ENCODE measurements at places on chromosomes 11 and 22. TPM values are rescaled to one million over a fixed set of nuclear protein-coding genes. Genes with fewer than 3 reads are reported as not detected.

The PANX3 gene
- not detected for total RNA-seq

DNA sequence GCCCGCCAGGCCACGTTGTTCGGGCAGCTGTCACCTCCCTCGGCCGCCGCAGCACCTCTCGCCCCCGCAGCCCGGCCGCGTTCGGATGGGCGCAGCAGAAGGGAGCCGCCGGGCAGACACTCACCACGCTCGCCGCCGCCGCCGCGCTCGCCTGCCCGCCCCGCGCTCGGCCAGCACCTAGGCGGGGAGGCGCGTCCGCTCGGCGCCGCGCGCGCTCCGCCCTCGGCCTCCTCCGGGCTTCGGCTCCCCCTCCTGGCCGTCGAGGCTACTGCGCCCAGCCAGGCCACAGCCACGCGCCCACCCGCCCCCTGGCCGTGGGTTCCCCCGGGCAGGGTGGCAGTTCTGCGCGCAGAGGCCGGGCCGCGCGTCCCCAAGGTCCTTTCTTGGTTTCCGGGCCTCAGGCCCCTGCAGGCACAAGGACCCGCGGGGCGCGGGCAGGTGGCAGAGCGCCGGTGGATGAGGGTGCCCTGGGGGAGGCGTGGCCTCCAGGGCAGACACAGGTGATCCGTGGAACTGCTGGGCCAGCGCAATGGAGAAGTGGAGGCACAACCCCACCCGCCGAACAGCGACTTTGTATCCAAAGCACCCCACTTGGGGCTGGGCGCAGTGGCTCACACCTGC is at the start of gene SLC25A22:
Gene SLC25A22 (minus strand): TSS at position 189 of the 621 bp plus-strand sequence. CDS start 3,275 bp downstream, outside the sequence.
- H3K27ac ChIP-seq = peak within 1 kb of the TSS; percentile 87
- H3K4me1 ChIP-seq = peaks cover 7% of the 10 kb centered on the region
- peak within 1 kb of the TSS; percentile 91 for H3K4me3 ChIP-seq
- H3K36me3 ChIP-seq = peaks cover 16% of the 10 kb centered on the region
- peak; percentile 97 for DNase-seq

The HORMAD2 gene
- not detected for total RNA-seq

GRCh38 chr22:47215851-47216250 is 453.4 kb downstream of the TBC1D22A start:
- no peak for DNase-seq
- no peaks in the 10 kb centered on the region for H3K4me1 ChIP-seq
- H3K27ac ChIP-seq = no peak overlapping the region
- no peak overlapping the region for H3K4me3 ChIP-seq
- H3K36me3 ChIP-seq = no peaks in the 10 kb centered on the region
- no peaks in the 10 kb centered on the region for H3K27me3 ChIP-seq

The KCNJ11 gene
- total RNA-seq = 0.85 TPM

DNA sequence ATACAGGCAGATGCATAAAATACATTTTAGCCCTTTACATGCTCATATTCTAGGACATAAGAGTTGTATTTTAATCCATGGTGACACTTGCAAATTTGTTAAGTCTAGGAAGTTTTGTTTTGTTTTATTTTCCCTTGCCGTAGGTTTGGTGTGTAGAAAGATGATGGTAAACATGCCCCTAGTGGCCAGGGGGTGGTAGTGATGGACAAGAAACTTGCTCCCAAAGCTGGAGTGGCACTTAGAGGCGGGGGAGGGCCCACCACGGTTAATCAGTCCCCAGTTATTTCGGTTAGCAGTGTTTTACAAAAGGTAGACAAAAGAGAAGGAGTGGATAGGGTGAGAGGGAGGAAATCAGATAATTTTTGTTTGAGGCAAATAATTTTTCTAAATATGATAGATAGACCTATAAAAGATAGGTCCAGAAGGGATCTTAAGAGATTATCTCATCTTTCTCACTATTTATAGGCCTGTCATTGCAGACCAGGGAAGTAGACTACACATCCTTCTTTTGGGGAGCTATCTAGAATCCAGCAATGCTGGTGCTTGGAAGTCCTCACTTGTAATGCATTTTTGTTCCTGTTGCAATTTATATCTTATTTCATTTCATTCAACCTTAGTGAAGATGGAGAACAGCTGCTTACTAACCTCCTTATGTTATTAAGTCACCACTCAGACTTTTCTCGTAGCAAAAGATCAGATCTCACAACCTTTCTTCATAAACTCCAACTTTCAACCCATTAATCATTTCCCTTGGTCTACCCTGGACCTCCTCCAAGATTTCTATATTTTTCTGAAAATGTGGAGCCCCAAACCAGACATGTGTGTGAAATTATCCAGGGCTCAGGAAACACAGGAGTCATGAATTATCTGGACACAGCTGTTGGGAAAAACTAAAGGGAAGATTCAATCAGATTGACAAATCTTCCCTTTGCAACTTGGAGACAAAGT is 5.9 kb upstream of the BDNF start:
- peak; percentile 55 for DNase-seq
- H3K4me1 ChIP-seq = peaks cover 8% of the 10 kb centered on the region
- H3K4me3 ChIP-seq = no peak overlapping the region
- peaks cover 35% of the 10 kb centered on the region for H3K27me3 ChIP-seq

The MFRP gene
- total RNA-seq = not detected

GRCh38 chr22:40855071-40855978 is 1.1 kb downstream of the ST13 start:
- peaks cover 2% of the 10 kb centered on the region for H3K27me3 ChIP-seq
- peak overlapping the region; percentile 96 for H3K4me3 ChIP-seq
- H3K4me1 ChIP-seq = peaks cover 46% of the 10 kb centered on the region
- DNase-seq = peak; percentile 59
- peak overlapping the region; percentile 63 for H3K27ac ChIP-seq
- peaks cover 20% of the 10 kb centered on the region for H3K36me3 ChIP-seq

- H3K4me3 ChIP-seq = peak overlapping the region; percentile 6
- H3K36me3 ChIP-seq = no peaks in the 10 kb centered on the region
- H3K4me1 ChIP-seq = peaks cover 8% of the 10 kb centered on the region
Observed at GRCh38 chr11:113578033-113578380, 102.8 kb upstream of the DRD2 start.

DNA sequence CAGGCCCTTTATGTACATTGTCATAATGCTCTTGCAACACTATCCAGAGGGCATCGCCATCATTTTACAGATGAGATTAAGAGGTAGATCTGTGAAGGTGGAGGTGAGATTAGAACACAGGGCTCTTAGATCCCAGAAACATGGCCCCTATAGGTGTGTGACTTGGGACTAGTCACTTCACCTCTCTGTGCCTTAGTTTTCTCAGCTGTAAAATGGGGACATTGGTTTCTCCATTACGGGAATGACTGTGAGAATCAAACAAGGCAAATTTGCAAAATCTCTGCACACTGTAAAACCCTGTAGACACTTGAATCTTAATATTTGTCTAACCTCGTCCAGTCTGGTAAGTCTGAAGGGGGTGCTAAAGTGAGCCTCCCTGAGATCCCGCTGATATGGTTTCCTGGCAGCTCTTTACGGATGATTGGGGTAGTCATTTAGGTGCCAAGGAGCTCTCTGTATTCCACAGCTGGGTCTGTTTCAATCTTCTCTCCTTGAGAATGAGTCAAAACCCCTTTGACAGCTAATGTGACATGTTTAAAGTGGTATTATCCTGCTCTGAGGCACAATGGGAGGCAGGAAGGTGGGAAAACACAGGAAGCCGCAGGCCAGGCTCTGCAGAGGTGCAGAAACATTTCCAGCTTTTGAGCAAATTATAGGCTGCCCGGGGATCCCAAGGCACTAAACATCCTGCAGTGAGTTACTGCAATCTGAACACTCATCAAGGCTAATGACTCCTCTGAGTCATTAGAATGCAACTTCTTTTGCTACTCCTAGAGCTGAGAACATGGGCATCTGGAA is 140.8 kb downstream of the CCDC81 start:
- H3K4me1 ChIP-seq = peaks cover 14% of the 10 kb centered on the region
- no peak overlapping the region for H3K4me3 ChIP-seq
- H3K27ac ChIP-seq = no peak overlapping the region
- no peaks in the 10 kb centered on the region for H3K27me3 ChIP-seq
- DNase-seq = no peak

DNA sequence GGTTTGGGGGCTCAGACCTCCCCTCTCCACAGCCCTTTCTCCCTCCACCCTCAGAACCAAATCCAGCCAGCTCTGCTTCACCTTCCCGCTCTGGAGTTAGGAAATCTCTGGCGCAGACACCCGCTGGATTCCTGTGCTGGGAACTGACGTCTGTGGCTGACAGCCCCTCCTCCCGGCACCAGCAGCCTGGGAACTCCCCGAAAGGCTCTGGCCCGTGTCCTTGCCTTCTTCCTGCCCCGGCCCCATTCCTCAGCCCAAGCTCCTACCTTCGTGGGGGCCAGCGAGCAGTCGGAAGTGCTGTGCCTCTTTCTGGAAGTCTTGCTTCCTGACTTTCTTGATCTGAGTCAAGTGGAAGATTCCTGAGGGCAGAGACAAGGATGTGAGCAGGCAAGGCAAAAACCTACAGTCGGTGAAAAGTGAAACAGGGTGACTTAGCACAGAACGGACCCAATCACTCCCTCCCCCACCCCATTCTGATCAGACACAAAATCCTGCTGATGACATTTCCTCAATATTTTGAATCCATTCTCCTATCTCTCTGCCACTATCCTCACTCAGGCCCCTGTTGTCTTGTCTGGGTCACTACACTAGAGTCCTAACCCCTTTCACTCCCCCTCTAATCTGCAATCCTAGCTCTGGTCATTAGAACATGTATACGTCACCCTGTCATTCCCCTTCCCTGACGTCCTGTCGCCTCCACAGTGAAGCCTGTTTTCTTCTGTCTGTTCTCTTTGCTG is 34.1 kb downstream of the CHRDL2 start:
- no peak overlapping the region for H3K4me3 ChIP-seq
- H3K36me3 ChIP-seq = no peaks in the 10 kb centered on the region
- H3K27ac ChIP-seq = no peak overlapping the region
- no peak for DNase-seq
- peaks cover 1% of the 10 kb centered on the region for H3K27me3 ChIP-seq

DNA sequence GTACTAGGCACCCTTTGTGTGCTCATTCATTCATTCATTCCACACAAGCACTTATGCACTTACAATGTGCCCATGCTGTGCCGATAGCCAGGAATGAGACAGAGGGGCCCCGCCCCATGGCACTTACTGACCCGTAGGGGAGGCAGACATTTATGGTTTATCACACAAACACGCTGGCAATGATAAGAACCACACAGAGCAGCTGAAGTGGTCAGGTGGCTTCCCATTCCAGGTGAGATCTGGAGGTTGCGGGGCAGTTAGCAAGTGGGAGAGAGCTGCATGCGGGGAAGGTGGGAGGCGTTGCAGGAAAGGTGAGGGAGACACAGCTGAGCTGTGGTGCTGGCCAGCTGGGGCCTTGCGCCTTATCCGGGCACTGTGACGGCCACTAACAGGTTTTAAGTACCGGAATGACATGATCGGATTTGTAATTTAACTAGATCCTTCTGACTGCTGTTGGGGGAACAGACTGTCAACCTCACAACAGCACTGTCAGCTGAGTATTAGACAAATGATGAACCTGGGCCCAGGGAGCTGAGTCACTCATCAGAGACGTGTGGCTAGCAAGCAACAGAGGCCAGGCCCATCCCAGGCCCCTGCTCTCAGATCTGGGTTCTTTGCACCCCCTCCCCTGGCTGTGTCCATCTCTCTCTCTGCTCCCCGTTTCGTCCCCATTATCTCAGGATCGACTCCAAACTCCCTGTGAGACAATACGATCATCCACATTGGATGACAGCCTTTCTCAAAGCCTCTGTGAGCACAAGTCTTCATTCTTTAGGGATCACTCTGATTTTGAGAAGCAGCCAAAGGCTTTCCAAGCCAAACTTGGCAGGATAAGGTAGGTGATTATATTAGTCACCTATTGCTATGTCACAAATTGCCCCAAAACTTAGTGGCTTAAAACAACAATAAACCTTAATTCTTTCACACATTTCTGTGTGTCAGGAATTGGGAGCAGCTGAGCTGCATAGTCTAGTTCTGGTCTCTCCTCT is 28.4 kb downstream of the RASD2 start:
- DNase-seq = no peak
- H3K36me3 ChIP-seq = no peaks in the 10 kb centered on the region
- no peaks in the 10 kb centered on the region for H3K4me1 ChIP-seq
- H3K27ac ChIP-seq = no peak overlapping the region
- H3K4me3 ChIP-seq = no peak overlapping the region
- H3K27me3 ChIP-seq = peaks cover 6% of the 10 kb centered on the region

DNA sequence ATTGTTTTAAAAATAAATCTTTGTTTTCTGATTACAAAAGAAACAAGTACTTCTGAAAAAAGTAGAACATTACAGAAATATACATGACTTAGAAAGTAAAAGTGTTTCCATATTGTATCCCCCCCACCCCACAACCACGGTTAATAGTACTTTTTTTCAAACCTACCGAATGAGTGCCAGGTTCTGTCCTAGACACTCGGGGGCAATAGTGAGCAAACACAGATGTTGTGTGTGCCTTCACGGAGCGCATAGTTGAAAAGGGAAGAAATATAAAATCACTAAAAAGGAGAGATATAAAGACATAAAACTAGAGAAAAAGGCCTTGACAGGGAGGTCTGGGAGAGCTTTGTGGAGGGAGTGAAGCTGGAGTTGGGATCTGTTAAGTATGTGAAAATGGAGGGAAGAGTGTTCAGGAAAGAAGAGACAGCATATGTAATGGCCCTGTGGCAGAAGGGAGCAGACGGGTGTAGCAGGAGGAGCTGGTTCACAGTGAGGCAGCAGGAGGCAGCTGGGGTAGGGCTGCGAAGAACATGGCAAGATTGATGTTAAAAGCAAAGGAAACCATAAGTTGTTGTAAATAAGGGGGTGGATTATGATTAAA is 42.1 kb upstream of the ALX4 start:
- H3K36me3 ChIP-seq = no peaks in the 10 kb centered on the region
- H3K4me3 ChIP-seq = no peak overlapping the region
- no peak overlapping the region for H3K27ac ChIP-seq
- DNase-seq = no peak
- H3K27me3 ChIP-seq = peaks cover 14% of the 10 kb centered on the region

DNA sequence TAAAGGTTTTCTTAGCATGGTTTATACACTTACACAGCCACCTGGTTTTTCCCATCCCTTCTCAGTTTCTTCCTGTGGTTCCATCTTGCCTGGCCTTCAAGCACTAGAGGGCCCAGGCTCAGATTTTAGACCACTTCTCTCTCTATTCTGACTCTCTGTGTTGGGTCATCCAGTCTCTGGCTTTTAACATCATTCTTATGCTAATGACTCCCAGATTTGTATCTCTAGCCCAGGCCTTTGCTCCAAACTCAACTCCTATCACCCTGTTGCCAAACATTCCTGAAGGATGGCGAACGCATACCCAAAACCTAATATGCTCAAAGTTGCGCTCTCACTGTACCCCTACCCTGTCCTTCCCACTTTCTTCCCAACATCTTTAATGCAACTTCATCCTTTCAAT is 135.1 kb downstream of the SPATA19 start:
- H3K4me1 ChIP-seq = no peaks in the 10 kb centered on the region
- no peak overlapping the region for H3K4me3 ChIP-seq
- H3K36me3 ChIP-seq = no peaks in the 10 kb centered on the region
- no peak for DNase-seq
- H3K27ac ChIP-seq = no peak overlapping the region

DNA sequence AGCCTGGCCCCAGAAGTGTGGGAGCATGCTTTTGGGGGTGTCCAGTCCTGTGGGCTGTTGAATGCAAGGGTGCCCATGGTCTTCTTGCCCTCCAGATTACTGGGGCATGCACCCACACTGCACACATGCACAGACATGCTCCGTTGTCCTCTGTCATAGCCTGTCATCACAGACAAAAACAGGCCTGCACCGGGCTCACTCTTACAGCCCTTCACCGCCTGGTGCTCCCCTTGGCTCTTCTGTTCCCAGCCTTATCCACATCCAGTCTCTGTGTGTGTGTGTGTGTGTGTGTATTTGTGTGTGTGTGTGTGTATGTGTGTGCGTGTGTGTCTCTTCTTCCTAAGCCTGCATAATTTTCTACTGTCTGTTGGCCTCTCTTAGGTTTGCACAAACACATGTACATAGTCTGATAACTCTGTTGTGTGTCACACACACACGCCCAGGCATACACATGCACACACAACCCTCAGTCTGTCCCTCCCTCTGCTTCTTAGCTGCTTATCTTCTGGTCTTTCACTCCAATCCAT is 23.4 kb upstream of the NECTIN1 start:
- DNase-seq = no peak
- no peaks in the 10 kb centered on the region for H3K36me3 ChIP-seq
- peaks cover 7% of the 10 kb centered on the region for H3K27me3 ChIP-seq
- no peaks in the 10 kb centered on the region for H3K4me1 ChIP-seq

Measured in activated CD4-positive, alpha-beta T cell treated with anti-CD3 and anti-CD28 coated beads, Interleukin-2, amount 10 ng/mL, durations not matched to agents 24 days and 14 days (primary cell).